Fibroblast of skin of right quadriceps (primary cell): ENCODE measurements at places on chromosomes 2 and 18.
A peak's percentile ranks its signal among the peaks of the same experiment; 100 is the strongest.

DNA sequence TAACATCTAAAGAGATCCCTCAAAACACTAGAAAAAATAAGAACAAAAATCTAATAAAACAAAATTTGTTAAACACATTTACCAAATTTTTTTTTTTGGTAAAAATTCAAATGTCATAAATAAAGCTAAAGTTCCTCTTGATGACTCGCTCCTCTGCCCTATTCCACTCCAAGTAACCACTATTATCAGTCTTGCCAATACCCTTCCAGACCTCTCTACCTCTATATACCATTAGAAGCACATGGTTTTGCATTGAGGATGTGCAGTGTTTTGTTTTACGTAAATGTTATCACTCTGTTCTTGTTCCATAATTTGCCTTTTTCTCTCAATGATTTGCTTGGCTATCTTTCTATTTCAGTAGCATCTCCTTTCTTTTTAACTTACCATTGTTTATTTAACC lies 10.9 kb downstream of the IL1B start:
- DNase-seq = no peak

DNA sequence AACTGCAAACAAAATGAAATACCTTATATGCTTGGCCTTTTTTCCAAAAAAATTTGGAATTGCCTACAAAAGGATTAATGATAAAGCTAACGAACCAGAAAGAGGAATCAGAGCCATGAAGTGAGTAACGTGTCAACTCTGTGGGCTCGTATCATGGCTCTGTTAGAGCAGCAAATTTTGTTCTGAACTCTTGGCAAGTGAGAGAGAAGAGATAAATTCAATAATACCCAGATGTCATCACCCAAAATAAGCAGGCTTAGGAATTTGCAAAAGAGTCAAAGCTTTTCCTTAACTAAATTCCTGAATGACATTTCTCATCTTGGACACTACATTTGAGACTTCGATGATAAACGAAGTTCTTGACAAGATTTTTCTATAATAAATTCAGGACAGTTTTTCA lies 4.4 kb downstream of the TXNDC2 start:
- DNase-seq = peak; percentile 60

GRCh38 chr2:88590998-88591613 lies 36.2 kb downstream of the EIF2AK3 start:
- DNase-seq = peak; percentile 50

DNA sequence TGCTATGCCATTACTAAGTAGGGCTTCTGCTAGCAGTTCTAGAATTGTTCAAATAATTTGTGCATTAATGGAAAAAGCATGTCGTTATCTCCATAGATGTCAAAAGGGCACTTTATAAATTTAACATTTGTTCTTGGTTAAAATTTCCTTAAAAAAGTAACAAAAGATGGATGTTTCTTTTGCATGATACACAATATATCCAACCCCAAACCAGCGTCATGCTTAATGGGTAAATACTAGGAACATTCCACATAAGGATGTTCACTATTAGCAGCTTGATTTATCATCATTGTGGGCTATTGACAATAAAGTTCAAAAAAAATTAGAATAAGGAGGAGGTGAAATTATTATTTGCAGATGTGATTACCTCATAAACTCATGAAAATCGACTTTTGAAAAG lies 79.7 kb downstream of the GREB1L start:
- no peak for DNase-seq

GRCh38 chr2:173446722-173447121 lies 92.0 kb downstream of the CDCA7 start:
- no peak for DNase-seq
